GM12892 (cell line): ENCODE measurements at places on chromosomes 11 and 22.

- DNase-seq: no peak
Observed at GRCh38 chr11:24391167-24391566, 105.7 kb upstream of the LUZP2 start.

DNA sequence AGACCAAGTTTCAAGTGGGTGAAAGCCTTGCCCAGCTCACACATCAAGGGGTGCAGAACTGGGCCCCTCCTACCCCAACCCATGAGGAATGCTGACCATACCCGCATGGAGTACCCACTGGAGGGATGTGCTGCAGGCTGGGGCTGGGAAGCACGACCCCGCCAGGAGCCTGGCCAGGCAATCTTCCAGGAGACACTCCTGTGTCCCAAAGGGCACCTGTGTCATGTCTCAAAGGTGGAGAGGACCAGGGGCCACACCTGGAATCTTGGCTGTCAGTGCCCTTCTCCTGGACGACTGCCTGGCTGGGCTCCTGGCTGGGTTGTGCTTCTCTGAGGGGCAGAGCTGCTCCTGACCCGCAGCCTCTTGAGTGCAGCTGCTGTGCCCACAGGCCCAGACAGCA lies 6.7 kb downstream of the ARAP1 start:
- no peak for DNase-seq

- DNase-seq: no peak
Observed at GRCh38 chr11:128171506-128171905, 415.9 kb downstream of the ETS1 start.

- no peak for DNase-seq
Observed at GRCh38 chr11:125272092-125272491, 107.5 kb downstream of the PKNOX2 start.

DNA sequence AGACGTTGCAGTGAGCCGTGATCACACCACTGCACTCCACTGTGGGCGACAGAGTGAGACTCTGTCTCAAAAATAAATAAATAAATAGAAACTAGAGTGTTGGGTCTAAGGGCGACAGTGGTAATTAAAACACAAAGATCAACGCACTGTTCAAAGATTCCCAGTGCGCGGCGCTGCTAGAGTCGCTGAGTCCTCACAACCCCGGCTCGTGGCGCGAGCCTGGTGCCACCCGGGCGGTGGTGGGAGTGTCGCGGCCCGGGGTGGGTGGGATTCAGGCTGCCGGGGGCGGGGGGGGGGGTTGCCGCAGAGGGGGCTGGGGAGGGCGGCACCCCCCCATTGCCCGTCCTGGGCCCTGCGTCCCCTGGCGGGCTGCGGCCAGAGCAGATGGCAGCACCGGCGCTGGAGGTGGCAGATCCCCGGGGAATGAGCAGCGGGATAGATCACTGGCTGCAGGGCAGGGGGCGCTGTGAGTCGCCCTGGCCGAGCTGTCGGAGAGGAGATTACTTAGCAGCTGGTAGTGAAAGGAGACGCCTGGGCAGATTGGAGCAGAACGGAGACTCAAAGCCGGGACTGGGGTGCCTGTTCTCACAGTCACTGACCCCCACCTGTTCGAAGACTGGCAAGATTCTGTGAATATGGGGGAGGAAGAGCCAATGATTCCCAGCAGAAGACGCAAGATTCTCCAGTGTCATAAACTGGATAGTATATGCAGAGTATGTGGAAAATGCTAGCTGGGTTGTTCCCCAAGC lies 30.2 kb upstream of the APOBEC3A start:
- DNase-seq: peak; percentile 51

GRCh38 chr11:2532704-2533586 lies 88.1 kb downstream of the KCNQ1 start:
- DNase-seq: peak; percentile 89

GRCh38 chr11:130002352-130002845 lies at the start of gene PRDM10:
Gene PRDM10, minus strand, starts transcription at chr11:130002835. Its CDS starts 41,871 bp downstream, at chr11:129960964.
- DNase-seq: peak; percentile 82

DNA sequence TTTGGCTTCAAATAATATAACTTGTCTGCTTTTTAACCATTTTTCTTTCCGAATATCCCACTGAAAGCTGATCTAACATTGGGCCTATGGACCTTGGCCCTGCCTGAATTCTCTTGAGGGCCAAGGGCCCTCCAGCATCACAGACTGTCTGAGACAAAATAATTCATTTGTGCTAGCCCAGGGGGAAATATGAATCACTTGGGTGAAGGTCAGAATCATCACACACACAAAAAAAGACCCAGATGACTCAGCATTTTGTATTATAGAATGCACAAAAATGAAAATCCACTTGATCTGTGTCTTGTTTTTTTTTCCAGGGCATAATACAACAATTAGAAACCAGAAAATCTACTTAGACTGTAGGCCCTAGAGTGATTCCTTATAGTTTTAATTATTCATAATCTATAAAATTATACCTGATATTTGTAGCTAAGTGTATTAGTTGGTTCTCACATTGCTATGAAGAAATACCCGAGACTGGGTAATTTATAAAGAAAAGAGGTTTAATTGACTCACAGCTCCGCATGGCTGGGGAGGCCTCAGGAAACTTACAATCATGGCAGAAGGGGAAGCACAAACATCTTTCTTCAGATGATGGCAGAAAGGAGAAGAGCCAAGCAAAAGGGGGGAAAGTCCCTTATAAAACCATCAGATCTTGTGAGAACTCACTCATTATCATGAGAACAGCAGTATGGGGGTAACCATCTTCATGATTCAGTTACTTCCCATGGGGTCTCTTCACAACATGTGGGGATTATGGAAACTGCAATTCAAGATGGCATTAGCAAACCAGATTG lies 15.6 kb upstream of the RDX start:
- DNase-seq: no peak

- DNase-seq: no peak
Observed at GRCh38 chr11:117819096-117820040, 5.2 kb downstream of the FXYD2 start.

DNA sequence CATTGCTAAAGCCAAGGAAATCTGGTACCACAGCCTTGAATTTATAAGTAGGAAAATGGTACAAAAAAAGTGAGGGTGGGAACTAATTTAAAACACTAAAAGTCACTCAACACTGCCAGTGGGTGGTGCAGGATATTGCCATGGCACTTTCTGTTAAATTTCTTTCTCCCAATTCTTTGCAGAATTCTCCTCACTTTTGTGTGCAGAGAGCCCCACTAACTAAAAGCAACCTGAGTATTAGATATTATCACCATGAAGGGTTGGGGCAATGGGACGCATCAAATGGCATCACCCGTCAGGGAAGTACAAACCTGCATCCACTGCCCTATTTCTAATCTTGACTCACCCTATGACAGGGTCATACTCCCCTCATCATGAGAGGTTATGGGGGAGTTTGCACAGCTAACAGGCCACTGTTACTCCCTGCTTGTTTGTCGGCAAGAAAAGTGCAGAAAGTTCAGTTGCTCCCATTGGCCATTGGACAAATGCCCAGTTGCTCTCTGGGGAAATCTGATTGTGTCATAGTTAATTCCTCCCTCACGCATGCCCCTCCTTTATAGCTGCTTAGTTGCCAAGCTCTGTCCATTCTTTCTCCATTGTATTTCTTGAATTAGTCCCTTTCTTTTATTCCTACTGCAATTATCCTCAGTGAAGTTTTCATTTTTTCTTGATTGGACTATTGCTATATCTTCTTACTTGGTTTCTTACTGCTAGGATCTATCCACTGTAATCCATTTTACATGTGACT lies 93.8 kb upstream of the BLID start:
- DNase-seq: no peak

DNA sequence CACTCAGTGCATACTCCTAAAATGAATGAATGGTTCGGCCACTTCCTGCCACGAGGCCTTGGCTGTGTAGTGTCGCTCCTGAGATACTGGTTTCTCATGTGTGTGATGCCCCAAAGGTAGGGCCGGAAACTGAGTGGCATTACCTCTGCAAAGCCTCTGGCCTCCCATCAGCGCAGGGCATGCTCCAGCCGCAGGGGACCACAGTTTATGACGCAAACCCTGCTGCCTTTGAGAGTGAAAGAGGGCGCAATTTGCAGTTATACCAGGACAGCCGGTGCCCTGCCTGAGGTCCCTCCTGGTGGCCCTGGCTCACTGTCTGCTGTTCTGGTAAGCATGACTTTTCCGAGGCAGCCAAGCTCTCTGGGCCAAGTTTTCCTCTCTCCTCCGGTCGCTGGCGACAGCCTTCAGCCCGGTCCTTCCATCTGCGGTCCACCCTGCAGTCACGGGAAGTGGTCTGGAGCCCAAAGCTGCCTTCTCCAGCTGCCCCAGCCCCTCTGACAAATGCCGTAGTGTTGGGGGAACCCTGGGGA lies 2.4 kb upstream of the FGF3 start:
- no peak for DNase-seq

DNA sequence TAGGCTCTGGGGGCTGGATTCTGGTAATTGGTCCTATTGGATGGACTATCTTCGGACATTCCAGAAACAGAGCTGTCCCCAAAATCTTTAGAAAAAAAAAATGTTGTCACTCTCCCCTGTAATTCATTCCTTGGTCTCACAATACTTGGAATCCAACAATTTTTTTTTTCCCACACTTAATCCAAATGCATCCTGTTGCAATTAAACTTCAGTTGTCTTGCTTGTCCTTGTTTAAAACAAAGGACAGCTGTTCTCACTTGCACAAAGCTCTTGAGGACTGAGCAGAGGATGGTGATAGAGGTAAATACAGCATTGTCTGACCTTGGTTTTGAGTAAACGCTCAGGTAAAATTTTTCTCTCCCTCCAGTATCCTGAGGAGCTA lies 75.3 kb downstream of the SC5D start:
- DNase-seq: no peak

GRCh38 chr11:2586087-2586792 lies 113.6 kb downstream of the KCNQ1OT1 start:
- peak; percentile 5 for DNase-seq

DNA sequence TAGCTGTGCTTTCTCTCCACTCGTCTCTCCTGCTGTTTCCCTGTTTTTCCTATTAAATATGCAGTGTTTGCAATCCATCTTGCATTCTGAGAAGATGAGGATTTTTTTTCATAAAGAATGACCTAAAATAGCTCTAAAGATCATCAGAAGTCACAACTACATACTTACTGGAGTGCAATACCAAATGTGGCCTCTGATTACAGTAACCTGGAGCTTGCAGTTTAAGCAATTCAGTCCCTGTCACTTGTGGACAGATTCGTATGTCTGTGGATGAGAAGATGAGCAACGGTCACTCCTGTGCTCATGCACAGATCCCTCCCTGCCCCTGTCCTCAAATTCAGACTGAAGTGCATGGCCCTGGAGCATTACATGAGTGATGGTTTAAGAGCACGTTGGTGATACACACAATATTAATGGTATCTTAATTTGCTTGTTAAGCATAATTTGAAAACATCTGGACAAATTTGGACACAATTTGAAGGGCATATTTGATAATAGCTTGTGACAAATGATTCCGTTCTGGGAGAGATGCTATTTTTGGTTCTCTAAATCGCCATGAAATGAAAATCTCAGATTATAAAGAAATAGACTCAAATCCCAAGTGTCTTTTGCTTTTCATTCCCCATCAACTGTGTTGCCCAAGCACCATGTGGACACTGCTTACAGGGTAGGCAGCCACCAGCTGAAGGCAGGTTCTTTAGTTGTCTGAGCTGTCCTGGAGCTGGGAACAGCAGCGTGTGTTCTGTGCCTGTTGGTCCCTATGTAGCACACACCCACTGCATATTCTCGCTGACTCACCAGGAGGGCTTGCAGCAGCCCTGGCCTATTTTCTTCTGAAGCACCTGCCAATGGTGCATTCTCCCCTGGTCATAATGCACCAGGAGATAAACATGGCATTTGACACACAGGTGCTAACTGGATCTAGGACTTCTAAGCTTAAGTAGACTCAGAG lies 32.6 kb upstream of the PRAME start:
- no peak for DNase-seq

GRCh38 chr11:35250621-35251020 lies 111.7 kb downstream of the CD44 start:
- no peak for DNase-seq

- no peak for DNase-seq
Observed at GRCh38 chr11:115141231-115142114, 362.7 kb downstream of the CADM1 start.

GRCh38 chr11:15769203-15769602 lies 587.1 kb downstream of the SOX6 start:
- DNase-seq: no peak

DNA sequence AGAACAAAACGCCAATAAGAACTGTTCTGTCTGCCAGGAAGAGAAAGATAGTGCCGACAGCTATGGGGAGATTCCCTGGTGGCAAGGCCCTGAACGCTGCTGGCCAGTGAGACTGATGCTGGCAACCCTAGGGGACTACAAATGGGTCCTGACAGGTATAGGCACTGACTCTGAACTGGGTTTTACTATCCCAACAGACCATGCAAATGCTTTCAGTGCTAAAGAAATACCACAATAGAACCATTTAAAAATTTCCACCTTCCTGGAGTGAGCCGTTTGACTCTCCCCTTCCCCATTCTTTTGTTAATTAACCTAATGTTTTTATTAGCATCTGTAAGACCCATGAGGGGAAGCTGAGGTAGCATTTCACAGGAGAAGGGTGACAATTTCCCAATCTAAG lies 25.7 kb downstream of the USP28 start:
- DNase-seq: no peak

DNA sequence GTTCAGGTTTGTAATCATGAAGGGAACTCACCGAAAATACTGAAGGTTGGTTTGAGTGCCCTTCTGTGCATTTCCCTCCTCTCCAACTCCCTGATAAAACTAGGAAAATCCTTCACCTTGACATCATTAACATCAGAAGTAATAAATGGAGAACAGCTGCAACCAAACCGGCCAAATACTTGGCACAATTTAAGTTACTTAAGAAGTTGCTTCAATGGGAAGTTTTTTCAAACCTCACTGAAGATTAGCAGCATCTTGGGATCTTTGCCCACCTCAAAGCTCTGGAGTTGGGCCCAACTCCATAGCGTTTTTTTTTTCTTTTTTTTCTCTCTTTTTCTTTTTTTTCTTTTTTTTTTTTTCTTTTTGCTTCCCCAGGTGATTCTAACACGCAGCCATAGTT lies 784.8 kb downstream of the KCNA4 start:
- DNase-seq: no peak

- DNase-seq: no peak
Observed at GRCh38 chr11:68677432-68677831, 6.9 kb upstream of the GAL start.

GRCh38 chr22:21074102-21074715 lies 28.5 kb downstream of the LRRC74B start:
- DNase-seq: no peak
